ENCODE measurements at places on chromosomes 1 and 21.
A peak's percentile ranks its signal among the peaks of the same experiment; 100 is the strongest.

DNA sequence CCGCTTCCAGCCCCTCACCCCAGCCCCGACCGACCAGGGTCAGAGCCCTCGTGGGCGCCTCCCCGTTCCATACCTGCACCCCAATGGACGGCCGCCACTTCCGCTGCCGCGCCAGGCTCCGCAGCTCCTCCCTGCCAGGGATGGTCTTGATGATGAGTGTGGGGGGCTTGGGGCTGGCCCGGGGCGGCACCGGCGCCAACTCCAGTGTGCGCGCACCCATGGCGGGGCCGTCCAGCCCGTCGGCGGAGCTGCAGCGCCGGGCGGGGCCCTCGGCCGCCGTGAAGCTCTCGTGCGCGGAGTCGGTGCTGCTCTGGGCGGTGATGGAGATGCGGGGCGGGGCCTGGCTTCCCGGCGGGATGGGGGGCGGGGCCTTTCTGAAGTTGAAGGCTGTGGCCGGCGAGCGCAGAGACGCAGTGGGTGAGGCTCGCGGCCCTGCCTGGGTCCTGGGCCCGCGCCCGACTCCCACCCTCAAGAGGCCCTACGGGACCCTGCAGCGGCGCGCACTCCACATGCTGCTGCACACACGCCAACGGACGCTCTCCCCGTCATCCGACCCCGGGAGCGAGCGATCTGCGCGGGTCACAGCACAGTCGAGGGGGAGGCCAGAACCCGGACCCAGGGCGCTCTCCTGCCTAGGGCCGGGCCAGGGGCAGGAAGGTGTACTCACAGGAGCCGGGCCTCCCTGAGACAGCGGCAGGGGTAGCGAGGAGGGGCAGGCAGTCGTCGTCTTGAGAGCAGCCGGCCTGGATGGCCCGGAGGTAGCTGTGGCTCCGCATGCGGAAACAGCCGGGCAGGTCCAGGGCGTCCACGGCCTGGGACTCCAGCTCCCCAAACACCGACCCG is 26.1 kb upstream of the SMIM12 start:
- peak; percentile 54 for DNase-seq

DNA sequence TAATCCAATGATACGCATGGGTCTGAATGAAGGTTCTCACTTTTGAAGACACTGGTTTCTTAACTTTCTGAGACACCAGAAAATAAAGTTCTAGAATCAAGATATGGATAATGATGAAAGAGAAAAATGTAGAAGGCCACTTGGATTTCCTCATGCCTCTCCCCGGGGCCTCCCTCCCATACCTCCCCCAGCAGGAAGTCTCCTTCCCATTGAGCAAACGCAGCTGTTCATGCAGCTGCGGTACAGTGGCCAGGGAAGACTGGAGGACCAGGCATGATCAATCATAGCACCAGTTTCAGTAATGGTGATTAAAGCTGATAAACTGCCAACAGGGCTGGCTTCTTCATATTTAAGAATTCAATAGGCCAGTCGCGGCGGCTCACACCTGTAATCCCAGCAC is 10.9 kb upstream of the UBR4 start:
- no peak for DNase-seq

DNA sequence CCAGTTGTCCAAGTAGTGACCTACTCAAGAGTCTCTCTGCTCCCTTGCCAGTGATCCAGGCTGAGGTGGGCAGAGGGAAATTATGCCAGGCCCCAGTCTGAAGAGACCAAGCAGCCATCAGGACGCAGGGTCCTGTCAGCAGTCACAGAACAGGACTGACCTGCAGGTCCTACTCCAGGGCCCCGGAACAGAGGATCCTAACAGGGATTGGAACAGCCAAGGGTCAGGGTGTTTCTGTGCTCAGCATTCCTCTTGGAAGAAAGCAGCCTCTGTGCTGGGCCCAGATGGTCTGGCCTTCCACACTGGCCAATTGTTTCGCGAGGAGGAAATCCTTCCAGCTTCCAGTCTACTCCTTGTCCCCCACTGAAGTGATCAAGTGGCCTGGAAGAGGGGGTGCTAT is 41.6 kb upstream of the USP1 start:
- DNase-seq = no peak

GRCh38 chr1:48688102-48688760 is 88.5 kb downstream of the BEND5 start:
- DNase-seq = no peak
